A549 treated with ZK216348 at 1 μM for 4 hours (cell line): ENCODE measurements at places on chromosomes 7 and 10. TPM values are rescaled to one million over a fixed set of nuclear protein-coding genes. Genes with fewer than 3 reads are reported as not detected.

Gene CLDN3
- 0.58 to 4.4 TPM (median 3.2 TPM) in 5 replicates for total RNA-seq

Gene CALML3
- total RNA-seq = not detected in 5 replicates

Gene C10orf53
- not detected in 5 replicates for total RNA-seq

Gene FOXP2
- not detected in 5 replicates for total RNA-seq

Gene LIPK
- not detected in 5 replicates for total RNA-seq

Gene VGF
- total RNA-seq = 8.9 to 26.8 TPM (median 17.5 TPM) in 5 replicates

Gene SPDYE16
- total RNA-seq = not detected in 5 replicates

Gene PIP
- 0.51 to 0.75 TPM (median 0.71 TPM) in 3 of 5 replicates, not detected in the others for total RNA-seq

Gene AKR1C8
- total RNA-seq = 0.29 TPM in 1 of 5 replicates, not detected in the others

Gene SLC29A3
- 18.0 to 26.4 TPM (median 21.5 TPM) in 5 replicates for total RNA-seq

Gene TAS2R3
- total RNA-seq = not detected in 5 replicates

Gene PLEKHS1
- 0.04 to 0.12 TPM (median 0.09 TPM) in 3 of 5 replicates, not detected in the others for total RNA-seq

Gene KCNK18
- total RNA-seq = not detected in 5 replicates

Gene ACTR3C
- total RNA-seq = not detected in 5 replicates

Gene BICC1
- 14.9 to 23.2 TPM (median 20.5 TPM) in 5 replicates for total RNA-seq

Gene PNLIPRP3
- total RNA-seq = not detected in 5 replicates

Gene SUN3
- total RNA-seq = 0.48 TPM in 1 of 5 replicates, not detected in the others

Gene TMEM236
- 0.04 to 0.09 TPM (median 0.05 TPM) in 5 replicates for total RNA-seq

Gene CSGALNACT2
- 8.7 to 19.2 TPM (median 14.5 TPM) in 5 replicates for total RNA-seq

Gene CRHR2
- not detected in 5 replicates for total RNA-seq

Gene ZPBP
- not detected in 5 replicates for total RNA-seq

Gene ZNF12
- total RNA-seq = 8.3 to 14.1 TPM (median 11.0 TPM) in 5 replicates

Gene TET1
- 0.26 to 0.64 TPM (median 0.58 TPM) in 5 replicates for total RNA-seq

Gene HNRNPF
- total RNA-seq = 261 to 359 TPM (median 342 TPM) in 5 replicates

Gene CTAGE6
- total RNA-seq = not detected in 5 replicates

Gene CLEC5A
- not detected in 5 replicates for total RNA-seq

Gene SPDYE1
- total RNA-seq = not detected in 5 replicates

Gene HKDC1
- 10.6 to 19.1 TPM (median 12.9 TPM) in 5 replicates for total RNA-seq

Gene PKD2L1
- total RNA-seq = 0.06 to 0.12 TPM in 2 of 5 replicates, not detected in the others

Gene CACNA2D1
- 4.4 to 11.1 TPM (median 10.9 TPM) in 5 replicates for total RNA-seq

Gene WAPL
- total RNA-seq = 13.0 to 17.8 TPM (median 14.6 TPM) in 5 replicates

Gene NKX6-2
- total RNA-seq = 0.18 to 0.41 TPM (median 0.35 TPM) in 4 of 5 replicates, not detected in the other

Gene OR2A1
- not detected in 5 replicates for total RNA-seq

Gene PAX4
- total RNA-seq = not detected in 5 replicates

Gene NODAL
- not detected in 5 replicates for total RNA-seq
